ENCODE measurements at places on chromosomes 5 and 9. TPM values are rescaled to one million over a fixed set of nuclear protein-coding genes. Genes with fewer than 3 reads are reported as not detected.

LCP2 gene
- total RNA-seq: not detected

TRPM6 gene
- 0.09 TPM for total RNA-seq

ADAMTS13 gene
- 0.65 TPM for total RNA-seq

INSL6 gene
- total RNA-seq: not detected

PCDHAC2 gene
- 0.17 TPM for total RNA-seq

SIGMAR1 gene
- 26.0 TPM for total RNA-seq

PCDHGA6 gene
- total RNA-seq: 2.4 TPM

GARIN3 gene
- total RNA-seq: not detected

SEMA4D gene
- total RNA-seq: 1.9 TPM

RLN2 gene
- 1.4 TPM for total RNA-seq

FBP2 gene
- not detected for total RNA-seq

FOXD4L6 gene
- total RNA-seq: not detected

CTSV gene
- total RNA-seq: 0.26 TPM

PDZD2 gene
- total RNA-seq: 0.33 TPM

ZER1 gene
- 16.6 TPM for total RNA-seq

CD274 gene
- total RNA-seq: 3.7 TPM
